ENCODE measurements at places on chromosomes 7 and 10. TPM values are rescaled to one million over a fixed set of nuclear protein-coding genes. Genes with fewer than 3 reads are reported as not detected.

ENO4 gene
- total RNA-seq = 0.58 TPM

C10orf67 gene
- total RNA-seq = 0.53 TPM

TLL2 gene
- total RNA-seq = not detected

ZNF248 gene
- 3.2 TPM for total RNA-seq

TMEM213 gene
- not detected for total RNA-seq

CALHM1 gene
- not detected for total RNA-seq

FAM3C gene
- 60.8 TPM for total RNA-seq

CLEC2L gene
- total RNA-seq = not detected

SPDYE1 gene
- total RNA-seq = not detected

TMEM176B gene
- total RNA-seq = 0.58 TPM

TRIL gene
- under 0.01 TPM for total RNA-seq

PRKAR2B gene
- 10.1 TPM for total RNA-seq

IGF2BP3 gene
- 20.2 TPM for total RNA-seq

CALML5 gene
- total RNA-seq = not detected

AKR1D1 gene
- total RNA-seq = not detected

GDF2 gene
- total RNA-seq = not detected

NKX1-2 gene
- total RNA-seq = not detected

GHRHR gene
- not detected for total RNA-seq

ANXA8 gene
- 1.8 TPM for total RNA-seq

CCDC201 gene
- not detected for total RNA-seq

SPDYE2B gene
- not detected for total RNA-seq

Measured in myometrial cell (primary cell).